HT-29 (cell line): ENCODE measurements at places on chromosomes 2 and 18.

GRCh38 chr18:11163665-11164064 is 14.3 kb upstream of the PIEZO2 start:
- DNase-seq, result no peak

DNA sequence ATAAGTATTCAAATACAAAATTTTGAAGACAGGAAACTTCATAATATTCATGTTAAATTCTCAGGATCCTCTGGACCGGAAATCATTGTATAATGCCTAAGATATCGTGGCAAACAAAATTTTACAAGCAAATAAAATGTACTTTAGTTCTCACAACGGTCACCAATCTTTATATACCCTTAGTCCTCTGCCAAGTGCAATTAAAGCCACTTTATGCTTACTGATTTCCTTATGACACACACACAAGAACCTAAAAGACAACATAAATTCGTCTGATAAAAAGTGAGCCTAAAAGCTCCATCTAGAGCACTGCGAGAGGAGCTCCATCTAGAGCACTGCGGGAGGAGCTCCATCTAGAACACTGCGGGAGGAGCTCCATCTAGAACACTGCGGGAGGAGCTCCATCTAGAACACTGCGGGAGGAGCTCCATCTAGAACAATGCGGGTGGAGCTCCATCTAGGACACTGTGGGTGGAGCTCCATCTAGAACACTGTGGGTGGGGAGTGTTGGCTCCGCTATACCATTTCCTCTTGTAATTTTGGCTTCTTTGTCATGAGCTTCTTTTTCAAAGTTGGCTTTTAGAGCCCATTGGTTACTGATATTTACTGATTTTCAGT is 15.9 kb downstream of the ATP8B1 start:
- no peak for DNase-seq

DNA sequence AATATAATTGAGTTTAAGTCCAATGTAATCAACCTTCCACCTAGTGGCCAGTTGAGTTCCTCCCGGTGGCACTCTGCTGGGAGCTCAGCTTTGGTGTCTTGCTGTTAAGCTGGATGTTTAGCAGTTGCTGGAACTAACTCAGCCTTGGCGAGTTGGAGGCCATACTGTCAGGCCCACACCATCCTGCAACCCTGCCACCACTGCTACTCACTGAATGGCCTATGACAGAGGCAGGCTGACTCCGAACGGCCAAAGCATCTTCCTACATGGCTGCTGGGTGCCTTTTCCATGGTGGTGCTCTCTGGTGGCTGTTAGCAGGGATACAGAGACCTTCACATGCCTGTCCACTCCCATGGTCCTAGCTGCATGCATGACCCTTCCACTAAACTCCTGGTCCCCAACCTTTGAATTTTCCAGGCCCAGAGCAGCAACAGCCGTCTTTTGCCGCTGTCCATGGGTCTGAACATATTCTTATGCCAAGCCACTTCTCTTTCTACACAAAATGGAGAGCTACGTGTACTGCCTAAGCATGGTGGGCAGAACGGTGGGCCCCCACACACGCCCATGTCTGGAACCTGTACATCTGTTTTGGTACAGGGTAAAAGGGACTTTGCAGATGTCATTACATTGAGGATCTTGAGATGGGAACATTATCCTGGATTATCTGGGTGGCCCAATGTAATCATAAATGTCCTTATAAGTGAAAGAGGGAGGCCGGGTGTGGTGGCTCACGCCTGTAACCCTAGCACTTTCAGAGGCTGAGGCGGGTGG is 15.0 kb upstream of the TRAF3IP1 start:
- DNase-seq, result peak; percentile 61

- DNase-seq, result no peak
These were observed 266.2 kb downstream of the FBXO15 start for GRCh38 chr18:73881396-73881917.

- DNase-seq, result no peak
These were observed 265.5 kb downstream of the NAPG start for GRCh38 chr18:10791169-10791831.

DNA sequence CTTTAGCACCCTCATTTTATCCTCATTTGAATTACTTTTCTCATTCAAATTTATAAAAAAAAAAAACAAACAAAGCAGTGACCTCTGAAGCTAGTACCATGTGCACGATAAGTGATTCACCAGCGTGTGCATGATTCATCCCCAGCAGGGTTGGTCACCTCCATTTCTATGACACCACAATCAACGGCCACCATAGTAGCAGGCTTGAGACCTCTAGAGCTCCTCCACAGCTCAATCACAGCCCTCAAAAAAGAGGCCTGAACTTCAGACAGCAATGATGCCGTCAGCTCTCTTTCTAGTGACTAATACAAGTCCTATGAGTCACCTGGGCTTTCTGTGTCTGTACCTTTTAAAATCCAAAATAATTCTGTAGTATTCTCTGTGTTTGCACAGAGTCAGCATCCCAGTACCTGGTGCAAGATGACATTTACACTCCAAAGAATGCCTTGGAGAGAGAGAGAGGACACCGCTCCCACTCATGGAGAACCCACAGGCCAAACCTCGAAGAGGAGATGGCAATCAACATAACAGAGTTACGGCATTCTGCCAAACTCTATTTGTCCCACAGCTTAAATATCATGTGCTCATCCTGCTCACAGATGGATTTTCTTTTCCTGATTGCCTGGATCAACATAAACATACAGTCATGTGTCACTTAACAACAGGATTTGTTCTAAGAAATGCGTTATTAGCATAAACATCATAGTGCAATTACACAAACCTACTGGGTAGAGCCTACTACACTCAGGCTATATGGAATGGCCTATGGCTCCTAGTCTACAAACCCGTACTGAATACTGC is 58.7 kb downstream of the L3MBTL4 start:
- no peak for DNase-seq

DNA sequence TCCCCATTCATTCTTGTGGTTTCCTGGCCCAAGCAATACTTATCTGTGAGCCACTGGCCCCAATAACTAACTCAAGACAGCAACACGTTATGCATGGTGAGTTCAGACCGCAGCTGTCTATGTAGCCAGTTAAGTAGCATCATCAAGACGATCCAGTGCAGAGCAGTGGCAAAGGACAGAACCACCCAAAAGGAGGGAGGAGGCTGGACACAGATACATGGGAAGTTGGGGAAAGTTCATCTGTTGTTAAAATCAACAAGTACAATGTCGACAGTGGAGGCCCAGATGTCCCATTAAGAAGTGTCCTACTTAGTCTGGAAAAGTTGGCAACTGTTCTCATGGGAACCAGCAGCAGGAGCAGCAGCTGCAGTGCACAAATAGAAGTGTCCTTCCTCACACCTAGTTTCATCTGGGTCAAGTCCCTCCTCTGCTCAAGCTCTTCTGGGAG is 106.9 kb upstream of the THOC1 start:
- no peak for DNase-seq

GRCh38 chr2:14336759-14337382 is 295.6 kb upstream of the LRATD1 start:
- no peak for DNase-seq

GRCh38 chr2:195356026-195356425 is 301.0 kb upstream of the SLC39A10 start:
- DNase-seq, result no peak
